AG04450 (cell line): ENCODE measurements at places on chromosomes 6 and 20. TPM values are rescaled to one million over a fixed set of nuclear protein-coding genes. Genes with fewer than 3 reads are reported as not detected.

- no peak for DNase-seq
Observed at GRCh38 chr20:38755324-38755910, 7.2 kb downstream of the ACTR5 start.

TPD52L2 gene
- polyA plus RNA-seq, result 202 and 219 TPM in 2 replicates

GRCh38 chr6:12719017-12719416, 2.5 kb downstream of the PHACTR1 start:
- no peak for DNase-seq

- DNase-seq, result no peak
Observed at GRCh38 chr6:27238010-27238983, 9.2 kb upstream of the PRSS16 start.

DNA sequence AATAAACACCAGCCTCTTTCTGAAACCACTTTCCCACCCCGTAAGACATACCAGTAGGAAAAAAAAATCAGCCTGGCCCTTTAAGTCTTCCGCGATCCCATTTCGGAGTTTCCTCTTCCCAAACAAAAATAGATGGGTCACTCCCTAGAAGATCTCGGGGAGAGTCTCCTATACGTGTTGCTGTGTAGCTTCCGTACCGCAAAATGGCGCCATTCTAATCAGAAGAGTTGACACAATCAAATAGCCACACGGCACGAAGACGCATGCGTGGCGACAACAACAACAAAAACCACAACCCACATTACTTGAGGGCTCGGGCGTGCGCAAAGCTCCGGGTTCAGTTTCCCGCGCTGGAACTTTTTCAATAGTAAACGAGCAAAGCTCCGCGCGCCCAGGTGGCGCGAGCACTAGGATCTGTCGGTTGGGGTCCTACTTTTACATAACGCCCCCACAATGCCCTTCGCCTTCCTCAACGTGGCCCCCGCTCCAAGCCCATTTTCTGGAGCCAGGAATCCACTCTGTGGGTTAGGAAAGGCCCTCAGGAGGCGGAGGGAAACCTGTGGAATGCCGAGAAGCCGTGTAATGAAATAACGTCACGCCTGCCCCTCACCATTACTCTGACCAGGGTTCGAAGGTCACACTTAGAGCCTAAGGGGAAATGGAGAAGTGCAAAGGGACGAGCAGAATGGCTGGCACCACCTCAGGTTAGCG, at the start of gene GPANK1:
TSS of gene GPANK1 (minus strand) at position 208 of the 711 bp plus-strand sequence. CDS start 519 bp downstream, outside the sequence.
- peak; percentile 87 for DNase-seq

DNA sequence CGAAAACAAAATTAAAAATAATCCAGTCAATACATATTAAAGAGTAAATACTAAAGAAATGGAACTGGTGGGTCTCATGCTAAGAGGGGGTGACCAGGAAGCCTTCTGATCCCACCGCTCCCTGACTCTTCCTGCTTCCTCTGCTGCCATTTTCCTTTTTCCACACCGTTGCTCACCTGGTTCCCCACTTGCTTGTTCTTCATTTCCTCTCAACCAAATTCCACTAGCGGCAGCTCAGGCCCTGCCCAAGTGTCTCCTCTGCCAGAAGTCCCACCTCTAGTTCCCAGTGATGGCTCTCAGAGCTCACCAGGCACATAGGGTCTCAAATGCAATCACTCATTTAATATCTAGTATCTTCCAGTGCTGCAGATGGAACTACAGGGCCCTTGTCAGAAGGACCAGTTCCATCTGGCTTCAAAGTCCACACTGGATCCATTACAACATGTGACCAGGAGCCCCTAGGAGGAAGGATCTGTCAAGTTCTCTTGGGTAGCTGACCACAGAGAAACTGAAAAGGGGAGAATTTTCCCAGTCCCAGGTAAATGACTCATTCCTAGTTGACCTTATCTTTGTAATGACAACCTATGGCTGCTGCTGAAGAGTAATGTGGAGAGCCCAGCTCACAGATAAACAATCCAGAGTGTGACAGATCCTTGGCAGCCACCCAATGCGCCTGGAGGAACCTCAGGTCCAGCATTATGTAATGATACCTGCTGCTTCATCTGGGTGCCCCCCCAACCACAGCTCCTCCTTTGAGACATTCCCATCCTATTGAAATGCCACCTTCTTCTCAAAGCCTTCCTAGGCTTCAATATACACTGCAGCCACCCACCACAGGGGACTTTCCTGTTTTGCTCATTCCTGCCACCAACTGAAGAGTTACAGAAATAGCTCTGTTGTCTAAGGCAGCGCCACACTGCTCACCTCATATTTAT, 38.2 kb downstream of the ELMO2 start:
- DNase-seq, result no peak

DNA sequence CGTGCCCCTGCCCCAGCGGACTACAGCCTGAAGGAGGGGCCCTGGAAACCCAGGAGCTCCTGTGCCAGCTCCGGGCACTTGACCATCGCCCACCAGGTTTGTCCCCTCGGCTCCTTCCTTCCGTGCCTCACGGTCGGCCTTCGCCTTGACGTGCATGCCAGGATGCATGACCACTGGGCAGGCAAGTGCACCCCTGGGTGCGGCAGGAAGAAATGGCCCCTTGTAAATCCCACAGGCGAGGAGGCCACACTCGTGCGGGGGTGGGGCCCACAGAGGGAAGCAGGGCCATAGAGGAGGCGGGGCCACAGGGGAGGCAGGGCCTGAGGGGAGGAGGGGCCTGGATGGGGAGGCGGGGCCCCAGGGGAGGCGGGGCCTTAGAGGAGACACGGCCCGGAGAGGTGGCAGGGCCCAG, 81.7 kb downstream of the YTHDF1 start:
- no peak for DNase-seq

DNA sequence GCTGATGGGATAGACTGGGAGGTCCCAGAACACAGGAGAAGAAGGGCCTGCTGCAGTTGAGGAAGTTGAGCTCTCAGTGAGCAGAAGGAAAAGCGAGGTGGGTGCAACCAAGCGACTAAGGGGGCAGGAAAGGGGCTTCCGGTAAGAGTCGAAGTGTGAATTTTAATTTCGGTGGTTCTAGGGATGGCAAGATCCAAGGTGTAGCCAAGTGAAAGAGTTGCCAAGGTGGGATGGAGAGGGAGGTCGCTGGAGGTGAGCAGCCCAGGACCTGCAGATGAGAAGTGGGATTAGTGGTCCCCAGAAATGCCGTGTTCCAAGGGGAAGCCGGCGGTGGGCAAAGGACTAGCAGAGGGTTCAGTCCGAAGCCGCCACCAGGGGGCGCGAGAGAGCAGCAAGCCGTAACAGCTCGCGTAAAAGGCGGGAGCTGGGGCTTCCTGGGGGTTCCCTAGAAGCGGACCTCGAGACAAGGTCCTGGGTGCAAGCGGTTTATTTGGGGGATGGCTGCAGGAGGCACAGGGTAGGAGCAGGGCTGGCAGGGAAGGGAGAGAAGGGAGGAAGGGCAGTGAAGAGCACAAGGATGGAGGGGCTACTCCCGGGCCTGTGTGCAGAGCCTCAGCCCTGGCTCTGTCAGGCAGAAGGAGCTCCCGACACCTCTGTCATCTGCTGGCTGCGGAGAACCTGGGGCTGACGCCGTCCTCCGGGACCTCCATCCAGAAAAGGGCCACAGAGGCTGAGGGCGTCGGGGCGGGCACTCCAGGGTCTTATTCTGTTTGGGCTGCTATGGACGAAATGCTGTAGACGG, 103.6 kb downstream of the PAX1 start:
- DNase-seq, result no peak

ZNF322 gene
- polyA plus RNA-seq, result 13.3 and 19.5 TPM in 2 replicates
